Astrocyte (in vitro differentiated cells and primary cell): ENCODE measurements at places on chromosomes 5 and 9. TPM values are rescaled to one million over a fixed set of nuclear protein-coding genes. Genes with fewer than 3 reads are reported as not detected.

MACROH2A1 gene
- total RNA-seq = 121 and 143 TPM in 2 replicates

TMC1 gene
- 0.10 TPM in 1 of 2 replicates, not detected in the other for total RNA-seq

LRRC14B gene
- not detected in 2 replicates for total RNA-seq

IQGAP2 gene
- total RNA-seq = 1.9 and 2.9 TPM in 2 replicates

SPATA31D4 gene
- not detected in 2 replicates for total RNA-seq

MARCOL gene
- total RNA-seq = not detected in 2 replicates

HRH2 gene
- total RNA-seq = 1.7 and 1.9 TPM in 2 replicates

MATR3 gene
- total RNA-seq = 126 and 134 TPM in 2 replicates

SCGB3A1 gene
- total RNA-seq = not detected in 2 replicates

GRCh38 chr9:127209948-127210640, 54.5 kb upstream of the GARNL3 start:
- no peak for DNase-seq

GRCh38 chr5:76086095-76086494, 2.9 kb downstream of the SV2C start:
- no peak for DNase-seq

- peak; percentile 92 for DNase-seq
Measured at GRCh38 chr9:16987026-16987425, 116.6 kb upstream of the BNC2 start.

GRCh38 chr9:116219686-116220085, 66.1 kb downstream of the PAPPA start:
- peak; percentile 52 for DNase-seq

GRCh38 chr9:90070056-90070455, 465.2 kb downstream of the GADD45G start:
- DNase-seq = no peak

DNA sequence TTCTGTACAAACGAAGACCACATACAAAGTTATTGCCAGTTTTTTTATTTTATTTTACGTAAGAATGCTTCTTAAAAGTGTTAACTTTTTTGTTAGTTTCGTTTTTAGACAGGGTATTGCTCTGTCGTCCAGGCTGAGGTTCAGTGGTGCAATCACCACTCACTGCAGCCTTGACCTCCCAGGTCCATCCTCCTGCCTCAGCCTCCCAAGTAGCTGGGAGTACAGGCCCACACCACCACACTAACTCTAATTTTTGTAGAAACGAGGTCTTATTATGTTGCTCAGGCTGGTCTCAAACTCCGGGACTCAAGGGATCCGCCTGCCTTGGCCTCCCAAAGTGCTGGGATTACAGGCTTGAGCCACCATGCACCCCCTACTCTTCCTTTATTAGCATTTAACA, 2.3 kb upstream of the DNAJA1 start:
- no peak for DNase-seq

- DNase-seq = no peak
Measured at GRCh38 chr9:113949571-113950078, 73.5 kb downstream of the ZNF618 start.

DNA sequence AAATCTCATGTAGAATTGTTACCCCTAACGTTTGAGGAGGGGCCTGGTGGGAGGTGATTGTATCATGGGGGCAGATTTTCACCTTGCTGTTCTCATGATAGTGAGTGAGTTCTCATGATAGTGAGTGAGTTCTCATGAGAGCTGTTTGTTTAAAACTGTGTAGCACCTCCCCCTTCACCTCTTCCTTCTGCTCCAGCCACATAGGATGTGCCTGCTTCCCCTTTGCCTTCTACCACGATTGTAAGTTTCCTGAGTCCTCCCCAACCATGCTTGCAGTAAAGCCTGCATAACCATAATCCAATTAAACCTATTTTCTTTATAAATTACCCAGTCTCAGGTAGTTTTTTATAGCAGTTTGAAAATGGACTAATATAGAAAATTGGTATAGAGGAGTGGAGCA, 1783.7 kb upstream of the CDH9 start:
- no peak for DNase-seq

DNA sequence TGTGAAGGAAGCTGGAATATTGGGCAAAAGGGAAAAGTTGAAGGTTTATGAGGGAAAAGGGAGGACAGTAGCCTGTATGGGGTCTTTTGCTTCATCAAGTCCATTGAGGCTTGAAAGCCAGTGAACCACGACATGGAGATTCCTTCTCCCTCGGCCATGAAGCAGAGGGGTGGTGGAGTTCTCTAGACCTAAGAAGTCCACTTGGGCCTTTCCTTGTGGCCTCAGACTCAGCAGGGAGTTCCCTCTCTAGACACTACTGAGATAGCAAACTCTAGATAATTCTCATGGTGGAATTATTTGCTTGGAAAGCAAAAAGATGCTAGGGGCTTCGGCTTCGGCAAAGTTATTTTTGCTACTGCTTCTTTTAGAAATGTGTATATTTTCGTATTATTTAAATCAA, 78.5 kb downstream of the FOXD1 start:
- DNase-seq = no peak

GRCh38 chr5:56309262-56309826, 76.2 kb upstream of the ANKRD55 start:
- peak; percentile 60 for DNase-seq

DNA sequence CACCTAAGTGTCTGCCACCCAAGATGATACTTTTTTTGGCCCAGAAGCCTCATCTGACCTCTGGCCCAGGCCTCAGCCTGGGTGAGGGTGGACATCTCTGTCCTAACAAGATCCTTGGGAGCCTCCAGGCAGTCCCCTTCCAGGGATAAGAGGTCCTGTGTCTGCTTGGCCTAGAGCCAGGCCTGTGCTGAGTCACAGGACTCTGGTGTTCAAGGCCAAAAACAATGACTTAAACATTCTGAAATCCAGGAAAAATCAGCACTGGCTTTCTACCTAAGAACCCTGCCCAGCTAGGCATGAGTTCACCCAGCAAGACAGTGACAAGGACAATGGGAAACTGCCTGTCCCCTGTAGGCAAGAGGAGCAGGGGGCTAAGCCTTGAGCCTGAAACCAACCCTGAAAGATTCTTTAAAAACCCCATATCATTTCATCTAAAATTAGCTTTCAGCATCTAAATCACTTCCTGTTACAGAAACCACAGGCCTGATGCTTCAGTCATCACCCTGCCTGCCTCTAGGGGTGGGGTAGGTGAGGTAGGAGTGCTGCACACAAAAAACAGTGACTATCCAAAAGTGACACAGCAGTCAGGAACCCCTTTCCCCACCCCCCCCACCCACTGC, 29.9 kb downstream of the CSF2 start:
- DNase-seq = peak; percentile 93

GRCh38 chr5:132298298-132299212, 4.4 kb downstream of the SLC22A4 start:
- DNase-seq = no peak

GRCh38 chr5:93130624-93131490, 450.2 kb downstream of the NR2F1-AS1 start:
- DNase-seq = peak; percentile 58

DNA sequence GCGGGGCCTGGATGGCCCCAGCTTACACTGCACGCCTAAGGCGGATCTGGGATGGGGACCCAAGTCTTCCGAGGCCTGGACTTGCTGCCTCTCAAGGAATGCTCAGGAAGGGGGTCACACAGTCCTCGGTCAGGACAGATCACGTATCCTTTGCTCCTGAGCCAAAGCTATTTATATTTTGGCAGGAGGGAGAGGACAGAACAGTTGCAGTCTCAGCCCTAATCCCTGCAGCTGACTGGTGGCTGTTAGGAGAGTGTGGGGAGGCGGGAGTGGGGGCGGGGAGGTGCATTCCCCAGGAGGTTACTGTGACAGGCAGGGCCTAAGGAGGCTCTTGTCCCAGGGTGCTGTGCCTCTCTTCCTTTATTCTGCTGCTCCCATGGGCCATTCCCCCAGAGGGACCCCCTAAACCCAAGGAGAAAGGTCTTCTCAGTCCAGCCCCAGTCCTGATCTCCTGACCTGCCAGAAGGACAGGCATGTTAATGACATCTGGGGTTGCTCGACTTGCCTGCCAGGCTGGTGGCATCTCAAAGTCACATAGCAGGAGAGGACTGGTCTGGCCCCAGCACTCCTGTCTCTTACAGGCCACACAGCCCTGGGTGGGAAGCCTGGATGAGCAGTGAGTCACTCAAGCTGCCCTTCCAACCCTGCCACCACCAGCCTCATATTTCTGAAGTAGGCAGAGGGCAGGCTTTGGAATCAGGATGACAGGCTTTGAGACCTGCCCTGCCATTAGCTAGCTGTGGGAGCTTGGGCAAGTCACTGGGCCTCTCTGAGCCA, 51.9 kb downstream of the COL27A1 start:
- peak; percentile 33 for DNase-seq

DNA sequence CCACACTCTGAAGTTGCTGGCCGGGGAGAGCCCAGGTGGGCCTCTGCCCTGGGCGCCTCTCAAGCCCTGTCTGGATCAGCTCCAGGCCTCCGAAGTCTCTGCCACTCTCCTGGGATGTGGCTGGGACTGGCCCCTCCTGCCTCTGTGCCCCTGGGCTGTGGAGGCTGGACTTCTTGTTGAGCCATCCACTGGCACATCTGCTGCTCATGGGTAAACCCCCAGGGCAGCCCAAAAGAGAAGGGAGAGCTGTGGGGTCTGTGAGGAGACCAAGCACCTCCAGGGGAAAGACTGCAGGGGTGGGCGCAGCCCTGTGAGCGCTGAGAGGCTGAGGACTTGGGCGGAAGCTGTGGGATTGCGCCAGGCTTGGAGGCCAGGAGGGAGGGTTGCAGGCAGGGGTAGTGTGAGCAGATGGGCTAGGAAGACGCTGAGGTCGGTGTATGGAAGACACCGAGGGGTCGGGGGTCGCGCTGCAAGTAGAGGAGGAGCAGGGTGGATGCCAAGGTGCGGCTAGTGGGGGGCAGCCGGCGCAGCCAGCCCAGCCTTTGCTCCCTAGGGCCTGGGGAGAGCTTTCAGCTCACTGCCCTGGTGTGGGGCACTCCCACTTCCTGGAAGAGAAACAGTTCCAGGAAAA, 118.1 kb downstream of the WNK2 start:
- DNase-seq = no peak
